Activated T-helper 17 cell treated with anti-CD3 and anti-CD28 coated beads, Interleukin-2, amount 50 U/mL, for 72 hours (primary cell): ENCODE measurements at places on chromosomes 7 and 10. TPM values are rescaled to one million over a fixed set of nuclear protein-coding genes. Genes with fewer than 3 reads are reported as not detected.

Gene KCND2
- total RNA-seq = not detected

DNA sequence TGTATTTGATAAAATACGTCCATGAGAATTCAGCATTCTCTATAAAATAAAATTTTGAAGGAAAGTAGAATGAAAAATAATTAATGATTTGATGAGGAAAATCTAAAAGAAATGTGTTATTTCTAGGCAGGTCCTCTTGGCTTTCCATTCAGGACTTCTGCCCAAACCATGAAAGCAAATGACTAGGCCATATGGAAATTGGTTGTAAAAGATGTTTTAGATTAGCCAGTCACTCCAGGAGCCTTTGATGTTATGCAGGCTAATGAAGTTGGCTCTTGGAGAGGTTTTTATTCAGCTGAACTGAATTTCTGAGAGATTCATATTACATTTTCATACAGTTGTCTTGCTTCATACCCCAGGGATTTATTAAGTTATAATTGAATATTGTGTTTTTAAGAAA is 452.8 kb downstream of the SDK1 start:
- ATAC-seq = no peak

- no peak for ATAC-seq
Measured at GRCh38 chr7:30391806-30392205, 86.8 kb downstream of the NOD1 start.

Gene OR13A1
- total RNA-seq = not detected

Gene COG5
- total RNA-seq = 36.3 TPM

Gene CYREN
- 26.9 TPM for total RNA-seq

DNA sequence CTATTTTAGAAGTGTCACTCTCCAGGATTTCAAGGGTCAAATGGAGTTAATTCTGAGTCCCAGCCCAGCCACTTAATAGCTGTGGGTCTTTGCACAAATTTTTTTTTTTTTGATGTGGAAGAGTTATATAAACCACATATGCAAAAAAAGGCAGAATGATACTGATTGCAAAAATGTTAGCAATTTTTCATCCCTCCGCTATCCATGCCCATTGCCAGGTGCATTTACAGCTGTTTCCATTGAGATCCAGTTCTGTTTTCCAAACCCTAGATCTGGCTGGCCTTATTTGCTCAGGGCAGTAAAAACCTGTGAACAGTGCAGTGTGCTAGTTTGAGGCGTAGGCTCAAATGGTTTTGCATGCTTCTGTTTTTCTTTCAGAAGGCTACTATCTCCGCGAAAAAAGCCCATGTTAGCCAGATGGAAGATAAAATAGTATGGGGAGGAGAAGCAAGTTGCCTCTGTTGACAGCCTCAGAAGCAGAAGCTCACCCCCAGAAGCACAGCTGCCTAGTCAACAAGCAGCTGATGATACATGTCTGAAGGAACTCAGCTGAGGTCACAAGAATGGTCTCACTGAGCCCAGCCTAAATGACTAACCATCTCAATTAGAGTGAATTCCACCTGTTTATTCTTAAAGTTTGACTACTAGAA is 997 bp upstream of the ZNF138 start:
- no peak for ATAC-seq

Gene TTYH3
- total RNA-seq = 17.9 TPM

Gene CCDC172
- total RNA-seq = not detected

Gene ACSM6
- total RNA-seq = not detected

Gene GNG11
- total RNA-seq = not detected

GRCh38 chr7:46478046-46478445 is 557.0 kb upstream of the IGFBP3 start:
- no peak for ATAC-seq

DNA sequence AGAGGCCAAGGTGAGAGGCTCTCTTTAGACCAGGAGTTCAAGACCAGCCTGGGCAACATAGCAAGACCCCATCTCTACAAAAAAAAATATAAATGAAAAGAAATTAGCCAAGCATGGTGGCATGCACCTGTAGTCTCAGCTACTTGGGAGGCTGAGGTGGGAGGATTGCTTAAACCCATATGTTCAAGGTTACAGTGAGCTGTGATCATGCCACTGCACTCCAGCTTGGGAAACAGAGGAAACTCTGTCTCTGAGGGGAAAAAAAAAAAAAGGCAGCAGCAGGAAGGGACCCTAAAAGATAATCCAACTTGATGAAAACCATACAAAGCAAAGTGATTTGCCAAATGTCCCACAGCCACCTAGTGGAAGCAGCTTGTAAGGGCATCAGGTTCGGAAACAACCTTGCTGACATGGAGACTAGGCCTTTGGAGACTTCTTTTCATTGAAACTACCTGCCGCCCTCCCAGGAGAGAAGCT is 15.6 kb upstream of the PBLD start:
- peak; percentile 63 for ATAC-seq

DNA sequence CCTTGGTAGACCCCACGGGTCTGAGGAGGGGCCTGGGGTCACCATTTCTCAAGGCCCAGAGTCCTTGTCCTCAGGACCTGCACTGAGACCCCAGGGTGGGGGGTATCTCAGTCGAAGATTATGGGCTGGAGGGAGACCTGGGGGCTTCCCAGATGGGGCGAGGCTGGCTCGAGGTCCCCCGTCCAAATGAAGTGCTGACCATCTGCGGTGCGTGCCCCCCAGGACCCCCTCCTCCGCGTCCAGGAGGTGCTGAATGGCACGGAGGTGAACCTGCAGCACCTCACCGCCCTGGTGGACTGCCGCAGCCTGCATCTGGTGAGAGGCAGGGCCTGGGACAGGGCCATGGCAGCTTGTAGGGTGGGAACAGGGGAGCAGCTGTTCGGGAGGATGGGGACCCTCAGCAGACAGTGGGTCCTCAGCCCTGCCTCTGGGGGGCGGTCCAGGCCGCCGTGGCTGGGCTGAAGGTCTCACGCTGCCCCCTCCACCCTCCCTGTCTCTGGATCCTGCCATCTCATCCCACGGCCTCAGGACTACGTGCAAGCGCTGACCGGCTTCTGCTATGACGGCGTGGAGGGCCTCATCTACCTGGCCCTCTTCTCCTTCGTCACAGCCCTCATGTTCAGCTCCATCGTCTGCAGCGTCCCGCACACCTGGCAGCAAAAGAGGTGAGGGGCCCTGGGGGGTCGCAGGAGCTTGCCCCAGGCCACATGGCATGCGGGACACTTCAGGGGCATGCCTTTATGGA is 24.3 kb downstream of the TTYH3 start:
- ATAC-seq = no peak

Gene CFTR
- total RNA-seq = not detected

Gene CFAP69
- 0.42 TPM for total RNA-seq

GRCh38 chr10:23338155-23338828 is 6.3 kb downstream of the C10orf67 start:
- ATAC-seq = no peak

- no peak for ATAC-seq
Measured at GRCh38 chr7:14639801-14640200, 262.8 kb downstream of the DGKB start.

DNA sequence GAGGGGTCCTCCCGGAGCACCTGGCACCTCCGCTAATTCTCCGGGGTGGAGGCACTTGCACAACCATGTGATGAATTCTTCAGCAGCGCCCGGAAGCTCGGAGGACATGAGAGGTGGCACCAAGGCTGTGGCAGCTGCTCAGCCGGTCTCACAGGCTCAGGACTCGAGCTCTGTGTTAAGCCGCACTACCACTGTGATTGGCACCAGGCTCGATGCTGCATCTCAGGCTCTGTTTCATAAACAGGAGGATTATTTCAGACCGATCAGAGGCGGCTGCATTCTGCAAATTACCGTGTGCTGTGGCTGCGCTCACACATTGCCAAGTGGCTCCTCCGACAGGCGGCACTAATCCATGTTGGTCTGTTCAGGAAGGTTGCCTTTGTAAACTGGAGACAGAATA is 495.2 kb downstream of the DNAJB6 start:
- ATAC-seq = no peak

Gene CROT
- total RNA-seq = 9.3 TPM

GRCh38 chr7:99137411-99138180 is 6.3 kb downstream of the SMURF1 start:
- ATAC-seq = no peak

DNA sequence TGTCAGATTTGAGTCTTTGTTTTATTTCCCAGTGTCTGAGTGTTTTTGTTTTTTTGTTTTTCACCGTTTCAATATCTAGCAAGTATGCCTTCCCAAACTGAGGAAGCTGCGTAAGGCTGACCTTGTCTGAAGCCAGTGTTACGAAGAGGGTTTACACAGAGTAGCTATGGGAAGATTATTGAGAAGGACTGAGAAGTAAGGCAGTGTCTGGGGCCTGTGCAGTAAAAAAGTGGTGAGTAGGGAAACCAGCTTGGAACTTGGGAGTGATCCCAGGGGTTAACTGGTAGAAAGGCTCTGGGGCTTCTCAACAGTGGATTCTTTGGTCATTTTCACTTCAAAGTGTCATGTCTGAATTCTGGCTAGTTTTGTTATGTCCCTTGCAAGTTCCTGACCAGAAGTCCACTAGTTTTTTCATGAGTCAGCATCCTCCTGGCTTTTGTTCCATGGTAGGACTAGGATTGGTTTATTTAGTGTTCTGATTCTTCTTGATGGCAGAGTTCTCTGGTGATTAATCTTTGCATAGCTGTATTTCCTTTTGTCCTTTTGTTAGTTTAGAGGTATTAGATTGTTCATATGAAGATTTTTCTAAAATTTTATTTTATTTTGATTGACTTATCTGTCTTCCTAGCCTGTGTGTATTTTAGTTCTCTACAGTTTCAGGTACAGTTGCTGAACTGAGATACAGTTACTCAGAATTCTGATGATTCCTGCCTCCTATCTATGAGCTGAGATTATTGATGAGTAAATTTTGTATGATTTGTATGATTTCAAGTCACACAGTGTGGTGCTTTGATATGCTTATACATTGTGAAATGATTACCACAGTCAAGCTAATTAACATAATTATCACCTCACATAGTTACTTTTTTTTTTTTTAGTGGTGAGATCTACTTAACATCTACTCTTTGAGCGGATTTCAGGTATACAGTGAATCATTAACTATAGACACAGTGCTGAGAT is 19.0 kb downstream of the GARS1 start:
- peak; percentile 51 for ATAC-seq

DNA sequence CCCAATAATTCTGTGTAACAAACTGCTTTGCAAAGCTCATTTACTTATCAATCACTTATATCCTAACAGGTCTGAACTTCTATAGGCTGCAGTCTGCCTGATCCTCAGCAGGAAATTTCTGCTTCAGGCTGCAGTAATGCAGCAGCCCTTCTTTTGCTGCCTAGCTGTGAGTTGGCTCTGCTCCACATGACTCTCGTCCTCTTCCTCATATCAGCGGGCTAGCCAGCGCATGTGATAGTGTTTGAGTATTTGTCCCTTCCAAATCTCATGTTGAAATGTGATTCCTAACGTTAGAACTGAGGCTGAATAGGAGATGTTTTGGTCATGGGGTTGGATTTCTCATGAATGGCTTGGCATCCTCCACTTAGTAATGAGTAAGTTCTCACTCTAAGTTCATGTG is 387.8 kb downstream of the SEMA3D start:
- no peak for ATAC-seq

- no peak for ATAC-seq
Measured at GRCh38 chr7:152683297-152683696, 7.4 kb upstream of the XRCC2 start.

DNA sequence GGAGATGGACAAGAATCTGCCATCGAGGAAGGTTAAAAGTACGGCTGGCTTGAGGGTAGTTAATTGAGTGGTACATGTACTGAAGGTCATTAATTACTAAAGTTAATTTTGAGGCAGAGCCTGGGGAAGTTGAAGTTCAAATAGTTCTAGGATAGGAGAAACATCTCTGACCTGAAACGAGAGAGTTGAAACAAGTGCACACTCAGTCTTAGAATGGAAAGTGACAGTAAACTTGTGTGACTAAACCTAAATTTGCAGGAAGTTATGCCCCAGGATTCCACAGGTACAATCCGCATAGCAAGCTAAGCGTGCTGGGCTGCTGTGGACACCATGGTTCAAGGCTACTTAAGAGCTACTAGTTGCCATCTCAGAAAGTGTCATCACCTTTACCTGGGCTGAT is 209.9 kb downstream of the CHCHD3 start:
- ATAC-seq = no peak

Gene MUC3A
- total RNA-seq = not detected

GRCh38 chr7:6218329-6218728 is 54.1 kb downstream of the CYTH3 start:
- ATAC-seq = no peak

- ATAC-seq = peak; percentile 19
Measured at GRCh38 chr10:78764436-78764835, 304.3 kb upstream of the ZMIZ1 start.

DNA sequence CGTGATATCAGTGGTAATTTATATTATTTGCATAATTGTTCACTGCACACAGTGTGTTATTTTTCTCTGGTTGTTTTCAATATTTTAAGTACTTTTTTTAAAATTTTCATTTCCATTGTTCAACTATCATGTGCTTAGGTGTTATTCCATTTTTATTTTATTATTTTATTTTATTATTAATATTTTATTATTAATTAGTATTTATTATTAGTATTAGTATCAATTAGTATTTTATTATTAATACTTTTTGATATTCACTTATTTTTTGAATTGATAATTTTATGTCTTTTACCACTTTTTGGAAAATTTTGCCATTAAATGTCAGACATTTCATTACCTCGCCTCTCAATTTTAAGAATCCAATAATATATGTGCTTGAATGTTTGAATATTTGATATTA is 593.8 kb upstream of the GRM3 start:
- no peak for ATAC-seq

Gene MBL2
- total RNA-seq = not detected

GRCh38 chr7:30935569-30935877 is 23.9 kb downstream of the AQP1 start:
- ATAC-seq = no peak

DNA sequence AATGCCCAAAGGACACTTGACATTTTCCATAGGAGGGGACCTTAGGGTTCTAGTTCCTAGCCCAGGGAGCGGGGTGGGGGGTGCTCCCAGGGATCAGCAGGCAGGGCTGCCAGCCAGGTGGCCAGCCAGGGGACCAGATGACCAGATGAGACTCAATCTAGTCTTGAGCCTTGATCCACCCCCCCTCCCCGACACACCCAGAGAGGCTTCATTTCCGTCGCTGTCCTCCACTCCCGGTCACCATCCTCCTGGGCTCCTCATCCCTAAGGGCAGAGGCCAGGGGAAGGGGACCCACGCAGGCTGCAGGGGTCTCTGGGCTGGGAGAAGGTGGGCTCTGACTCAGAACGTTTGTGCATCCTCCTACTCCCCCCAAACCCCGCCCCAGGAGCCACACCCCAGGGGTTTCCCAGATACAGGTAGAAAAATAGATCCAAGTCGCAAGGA is 1.0 kb downstream of the STX1A start:
- peak; percentile 5 for ATAC-seq

- ATAC-seq = no peak
Measured at GRCh38 chr7:124752310-124752709, 13.3 kb downstream of the GPR37 start.
